ENCODE measurements at places on chromosomes 11 and 22. TPM values are rescaled to one million over a fixed set of nuclear protein-coding genes. Genes with fewer than 3 reads are reported as not detected.
A peak's percentile ranks its signal among the peaks of the same experiment; 100 is the strongest.

GRCh38 chr11:6022956-6023355, 7.6 kb downstream of the OR56A1 start:
- DNase-seq, result no peak
- H3K36me3 ChIP-seq, result no peaks in the 10 kb centered on the region
- no peaks in the 10 kb centered on the region for H3K27me3 ChIP-seq
- H3K4me1 ChIP-seq, result no peaks in the 10 kb centered on the region
- no peak overlapping the region for H3K27ac ChIP-seq
- H3K4me3 ChIP-seq, result no peak overlapping the region

- DNase-seq, result peak; percentile 55
- H3K36me3 ChIP-seq, result no peaks in the 10 kb centered on the region
- H3K27ac ChIP-seq, result no peak overlapping the region
- no peaks in the 10 kb centered on the region for H3K4me1 ChIP-seq
Measured at GRCh38 chr11:14894657-14895598, 2.9 kb upstream of the CYP2R1 start.

- H3K27ac ChIP-seq, result no peak overlapping the region
- H3K4me3 ChIP-seq, result no peak overlapping the region
- H3K27me3 ChIP-seq, result no peaks in the 10 kb centered on the region
- DNase-seq, result no peak
Measured at GRCh38 chr11:75141166-75141565, 9.7 kb upstream of the SLCO2B1 start.

GRCh38 chr11:2663506-2663905, 36.3 kb downstream of the KCNQ1OT1 start:
- H3K27ac ChIP-seq, result no peak overlapping the region
- H3K27me3 ChIP-seq, result no peaks in the 10 kb centered on the region
- H3K4me1 ChIP-seq, result no peaks in the 10 kb centered on the region
- H3K4me3 ChIP-seq, result no peak overlapping the region
- no peak for DNase-seq

- H3K36me3 ChIP-seq, result no peaks in the 10 kb centered on the region
- H3K27ac ChIP-seq, result no peak overlapping the region
- H3K4me1 ChIP-seq, result no peaks in the 10 kb centered on the region
Measured at GRCh38 chr11:32433101-32433913, 2.0 kb downstream of the WT1 start.

DNA sequence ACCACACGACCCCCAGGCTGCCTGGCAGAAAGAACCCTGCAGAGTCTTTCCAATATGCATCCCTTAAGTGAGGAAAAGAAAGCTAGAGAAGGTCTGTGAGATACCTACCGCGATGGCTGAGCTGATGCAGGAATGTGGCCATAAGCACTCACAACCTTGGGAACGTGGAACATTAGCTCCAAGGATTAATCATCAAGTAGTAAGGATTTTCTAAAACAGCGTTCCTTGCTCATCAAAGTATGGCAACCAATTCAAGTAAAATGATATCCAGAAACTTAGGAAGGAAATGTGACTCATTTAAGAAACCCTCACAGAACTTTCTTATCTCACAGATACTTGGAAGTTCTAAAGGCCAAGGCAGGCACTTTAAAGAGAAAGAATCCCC, 12.8 kb downstream of the PACSIN2 start:
- H3K36me3 ChIP-seq, result no peaks in the 10 kb centered on the region
- no peaks in the 10 kb centered on the region for H3K27me3 ChIP-seq
- H3K27ac ChIP-seq, result no peak overlapping the region

GRCh38 chr11:45622283-45622682, 43.1 kb downstream of the CHST1 start:
- H3K4me1 ChIP-seq, result no peaks in the 10 kb centered on the region
- no peak overlapping the region for H3K4me3 ChIP-seq
- H3K36me3 ChIP-seq, result no peaks in the 10 kb centered on the region
- H3K27ac ChIP-seq, result no peak overlapping the region

DNA sequence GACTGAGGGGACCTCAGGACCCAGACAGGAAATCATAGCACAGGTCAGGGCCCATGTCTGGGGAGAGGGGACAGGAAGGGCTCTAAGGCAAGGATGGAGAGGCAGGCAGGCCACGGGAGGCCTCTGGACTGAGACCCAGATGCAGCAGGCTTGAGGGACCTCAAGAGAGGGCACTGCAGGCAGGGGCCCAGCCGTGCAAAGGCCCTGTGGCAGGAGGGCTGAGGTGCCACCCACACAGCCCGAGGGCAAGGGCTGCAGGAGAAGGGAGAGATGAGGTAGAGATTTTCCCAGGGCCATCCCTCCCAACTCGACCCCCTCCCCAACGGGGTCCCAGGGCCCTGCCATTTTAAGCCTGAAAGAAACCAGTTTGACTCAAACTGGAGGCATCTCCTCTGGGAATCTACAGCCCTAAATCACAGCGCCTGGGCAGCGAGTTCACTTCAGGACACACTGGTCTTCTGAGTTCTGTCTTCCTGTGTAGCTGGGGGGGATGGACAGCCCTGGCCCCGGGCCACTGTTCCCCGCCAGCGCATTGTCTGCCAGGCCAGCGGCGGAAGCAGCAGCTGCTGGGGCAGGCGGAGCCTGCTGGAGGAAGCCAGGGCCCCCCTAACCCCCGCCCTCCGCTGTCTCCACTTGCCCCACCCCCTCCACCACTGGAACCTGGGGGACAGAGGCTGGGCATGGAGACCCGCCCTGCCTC, 20.3 kb upstream of the WNT7B start:
- no peaks in the 10 kb centered on the region for H3K27me3 ChIP-seq
- DNase-seq, result peak; percentile 52
- H3K36me3 ChIP-seq, result no peaks in the 10 kb centered on the region

DNA sequence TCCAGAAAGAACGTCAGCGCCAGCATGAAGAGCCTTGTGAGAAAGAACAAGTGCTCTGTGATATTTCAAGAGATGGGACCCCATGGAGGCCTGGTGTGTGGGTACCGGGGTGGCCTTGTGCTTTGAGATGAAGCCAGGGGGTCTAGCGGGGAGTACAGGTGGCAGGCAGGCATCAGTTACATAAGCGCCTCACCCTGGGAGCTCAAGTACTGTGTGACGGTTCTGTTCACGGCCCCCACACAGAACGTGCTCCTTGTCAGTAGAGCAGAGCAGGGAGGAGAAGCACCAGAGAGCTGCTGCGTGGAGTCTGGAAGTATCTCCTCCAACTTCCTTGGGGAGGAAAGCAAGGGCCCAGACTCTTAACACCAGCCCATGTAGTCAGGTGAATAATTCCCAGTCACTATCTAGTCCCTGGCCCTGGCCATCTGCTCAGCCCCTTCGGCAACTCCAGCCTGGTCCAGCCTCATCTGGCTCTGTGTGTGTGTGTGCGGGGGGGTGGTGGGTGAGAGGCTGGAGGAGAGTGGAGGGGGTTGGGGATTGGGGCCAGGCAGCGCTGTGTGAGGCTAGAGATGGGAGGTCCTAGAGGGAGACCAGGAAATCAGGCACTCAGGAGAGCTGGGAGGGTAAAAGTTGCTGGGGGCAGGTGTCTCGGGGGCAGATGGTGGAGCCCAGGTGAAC, 32.4 kb downstream of the MCM5 start:
- H3K27ac ChIP-seq, result no peak overlapping the region
- DNase-seq, result no peak
- no peaks in the 10 kb centered on the region for H3K4me1 ChIP-seq
- H3K27me3 ChIP-seq, result no peaks in the 10 kb centered on the region
- no peaks in the 10 kb centered on the region for H3K36me3 ChIP-seq

- peak; percentile 66 for DNase-seq
- peaks cover 26% of the 10 kb centered on the region for H3K4me1 ChIP-seq
- H3K27ac ChIP-seq, result no peak overlapping the region
- H3K27me3 ChIP-seq, result no peaks in the 10 kb centered on the region
- H3K4me3 ChIP-seq, result peak overlapping the region; percentile 1
Measured at GRCh38 chr22:23183061-23183698, 2.9 kb downstream of the BCR start.

DNA sequence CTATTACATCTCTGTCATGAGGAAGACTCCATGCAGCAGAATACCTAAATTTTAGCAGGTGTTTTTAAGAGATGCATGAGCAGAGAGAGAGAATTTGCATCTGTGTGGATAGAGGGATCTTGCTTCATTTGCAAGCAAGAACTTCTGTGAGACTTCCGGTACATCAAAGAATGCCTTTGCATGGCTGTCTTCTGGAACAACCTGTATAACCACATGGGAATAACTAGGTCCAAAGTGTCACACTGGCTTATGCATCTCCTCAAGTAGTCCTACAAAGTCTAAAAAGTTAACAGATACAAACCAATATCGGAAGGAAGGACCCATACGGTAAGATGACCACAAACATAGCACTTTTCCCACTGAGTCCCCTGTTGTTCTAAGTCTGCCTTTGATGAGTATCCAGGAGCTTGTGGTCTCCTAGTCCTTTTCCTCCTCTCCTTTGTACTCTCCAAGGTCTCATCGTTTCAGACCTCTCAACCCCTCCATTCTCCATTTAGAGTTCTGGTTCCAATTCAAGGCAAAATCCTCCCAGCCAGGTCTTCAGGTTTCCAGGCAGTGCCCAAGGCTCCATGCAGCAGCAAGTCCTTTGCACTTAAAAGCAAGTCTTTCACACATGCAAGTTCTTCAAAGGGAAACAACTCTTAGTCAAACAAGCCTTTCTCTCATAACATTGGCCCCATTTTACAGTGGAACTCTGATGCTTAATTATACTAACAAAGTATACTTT, 581.7 kb upstream of the ARHGAP42 start:
- H3K4me3 ChIP-seq, result no peak overlapping the region
- no peaks in the 10 kb centered on the region for H3K27me3 ChIP-seq
- no peaks in the 10 kb centered on the region for H3K36me3 ChIP-seq

- H3K36me3 ChIP-seq, result no peaks in the 10 kb centered on the region
- no peaks in the 10 kb centered on the region for H3K4me1 ChIP-seq
- no peak overlapping the region for H3K4me3 ChIP-seq
- H3K27ac ChIP-seq, result no peak overlapping the region
Measured at GRCh38 chr11:75380716-75381420, 18.4 kb upstream of the RPS3 start.

- H3K27ac ChIP-seq, result no peak overlapping the region
- H3K4me1 ChIP-seq, result no peaks in the 10 kb centered on the region
- no peak for DNase-seq
Measured at GRCh38 chr22:47333625-47334024, 571.2 kb downstream of the TBC1D22A start.

DNA sequence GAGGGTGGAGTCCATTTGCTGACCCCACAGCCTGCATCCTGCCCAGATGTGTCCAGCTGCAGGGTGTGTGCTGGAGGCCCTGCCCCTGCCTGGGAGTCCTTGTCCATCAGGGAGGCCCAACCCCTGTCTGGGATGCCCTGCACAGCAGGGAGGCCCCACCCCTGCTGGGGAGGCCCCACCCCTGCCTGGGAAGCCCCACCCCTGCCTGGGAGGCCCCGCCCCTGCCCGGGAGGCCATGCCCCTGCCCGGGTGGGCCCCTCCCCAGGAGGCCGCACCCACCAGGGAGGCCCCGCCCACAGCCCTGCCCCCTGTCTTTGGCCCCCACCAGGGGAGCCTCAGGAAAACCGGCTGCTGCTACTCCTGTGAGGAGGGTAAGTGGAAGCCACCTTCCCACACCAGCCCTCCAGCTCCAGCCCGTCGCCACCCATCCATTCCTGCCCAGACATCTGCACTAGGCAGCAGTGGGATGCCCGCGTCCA, 37.2 kb downstream of the MUC5B start:
- peaks cover 14% of the 10 kb centered on the region for H3K4me1 ChIP-seq
- H3K27me3 ChIP-seq, result no peaks in the 10 kb centered on the region
- no peak overlapping the region for H3K27ac ChIP-seq
- H3K36me3 ChIP-seq, result no peaks in the 10 kb centered on the region
- DNase-seq, result no peak
- H3K4me3 ChIP-seq, result no peak overlapping the region

DNA sequence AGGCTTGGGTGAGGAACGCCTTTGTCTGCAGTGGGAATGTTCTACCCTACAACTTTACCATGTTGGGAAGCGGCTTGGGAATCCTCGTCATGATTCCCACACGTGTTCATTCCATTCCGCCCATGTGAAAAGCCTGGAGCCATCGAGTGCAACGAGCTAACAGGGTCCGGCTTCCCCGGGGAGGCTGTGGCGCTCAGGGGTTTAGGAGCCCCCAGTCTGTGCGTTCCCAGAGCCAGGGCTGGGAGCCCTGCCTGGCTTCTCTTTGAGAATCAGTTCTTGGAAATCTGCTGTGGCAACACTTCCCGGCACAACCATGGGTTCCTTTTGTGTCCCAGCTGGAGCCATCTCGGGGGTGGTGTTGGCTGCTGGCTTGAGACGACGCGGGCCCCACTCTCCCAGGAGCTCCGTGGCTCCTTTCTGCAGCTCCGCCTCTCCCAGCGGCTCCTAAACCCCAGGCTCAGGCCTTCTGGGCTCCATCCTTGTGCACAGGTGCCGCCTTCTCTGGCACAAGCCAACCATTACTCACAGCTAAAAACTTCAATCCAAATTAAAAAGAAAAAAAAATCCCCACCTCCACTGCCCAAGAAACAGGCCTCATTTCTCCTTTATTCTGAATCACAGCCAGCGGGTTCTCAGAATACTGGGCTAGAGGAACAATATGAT, 18.7 kb upstream of the PPFIA1 start:
- no peaks in the 10 kb centered on the region for H3K36me3 ChIP-seq
- H3K4me1 ChIP-seq, result no peaks in the 10 kb centered on the region
- no peak overlapping the region for H3K27ac ChIP-seq
- no peak overlapping the region for H3K4me3 ChIP-seq

DNA sequence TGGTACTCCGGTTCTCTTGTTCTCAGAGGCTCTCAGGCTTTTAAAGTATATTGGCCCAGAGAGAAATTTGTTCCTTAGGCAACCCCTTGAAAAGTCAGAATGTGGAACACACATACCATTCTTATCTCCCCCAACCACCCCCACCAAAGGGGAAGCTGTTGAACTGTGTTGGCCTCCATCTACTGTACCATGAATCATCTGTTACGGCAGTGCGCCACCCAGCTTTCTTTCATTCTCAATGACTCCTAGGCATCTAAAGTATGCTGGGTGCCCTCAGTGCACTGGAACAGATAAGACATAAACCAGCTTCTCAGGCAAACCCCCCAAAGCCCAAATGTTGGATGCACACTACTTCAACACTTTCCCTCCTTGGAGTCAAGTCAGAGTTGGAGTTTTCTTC, 696.2 kb upstream of the TENM4 start:
- H3K27me3 ChIP-seq, result no peaks in the 10 kb centered on the region
- no peak for DNase-seq
- H3K4me3 ChIP-seq, result no peak overlapping the region

PATE3 gene
- not detected for total RNA-seq

SCGB2A2 gene
- not detected for total RNA-seq

CNGA4 gene
- total RNA-seq, result not detected

OLFML1 gene
- 2.3 TPM for total RNA-seq

OR52E6 gene
- total RNA-seq, result not detected

MAPK8IP1 gene
- 17.3 TPM for total RNA-seq

OR5B21 gene
- not detected for total RNA-seq

CDKN1C gene
- 13.5 TPM for total RNA-seq
